ENCODE measurements at places on chromosomes 16 and 17.

DNA sequence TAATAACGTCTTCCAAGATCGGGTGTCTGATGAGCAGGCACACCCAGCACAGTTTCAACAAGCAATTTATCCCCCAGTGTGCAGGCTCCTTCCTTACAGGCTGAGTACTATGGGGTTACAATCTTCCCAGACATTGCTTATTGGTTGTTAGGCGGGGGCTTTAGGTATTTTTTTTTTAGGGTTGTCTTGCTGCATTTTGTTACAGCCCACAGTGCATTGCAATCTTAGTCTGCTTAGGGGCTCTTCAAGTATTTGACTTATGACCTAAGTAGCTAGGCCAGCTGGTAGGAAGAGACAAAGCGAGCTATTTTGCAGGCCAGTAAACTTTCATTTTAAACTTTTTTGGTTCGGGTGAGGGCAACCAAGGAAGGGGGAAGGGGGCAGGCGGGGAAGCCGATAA, 5.8 kb downstream of the PLD6 start:
- DNase-seq = no peak

GRCh38 chr16:86018071-86018470, 119.1 kb downstream of the IRF8 start:
- no peak for DNase-seq

DNA sequence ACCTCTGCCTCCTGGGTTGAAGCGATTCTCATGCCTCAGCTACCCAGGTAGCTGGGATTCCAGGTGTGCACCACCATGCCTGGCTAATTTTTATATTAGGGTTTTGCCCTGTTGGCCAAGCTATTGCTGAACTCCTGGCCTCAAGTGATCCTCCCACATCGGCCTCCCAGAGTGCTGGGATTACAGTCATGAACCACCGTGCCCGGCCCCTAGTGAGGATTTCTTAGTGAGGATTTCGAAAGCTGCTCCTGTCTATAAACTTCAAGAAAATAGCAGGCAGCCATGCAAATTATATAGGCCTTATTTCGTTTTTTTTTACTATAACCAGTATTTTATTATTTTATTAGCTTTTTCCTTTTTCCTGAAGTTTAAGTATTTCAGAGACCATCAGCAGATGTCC, 41.6 kb downstream of the EPN2 start:
- no peak for DNase-seq

- DNase-seq = no peak
Measured at GRCh38 chr16:2716948-2717347, 3.1 kb downstream of the PRSS27 start.

DNA sequence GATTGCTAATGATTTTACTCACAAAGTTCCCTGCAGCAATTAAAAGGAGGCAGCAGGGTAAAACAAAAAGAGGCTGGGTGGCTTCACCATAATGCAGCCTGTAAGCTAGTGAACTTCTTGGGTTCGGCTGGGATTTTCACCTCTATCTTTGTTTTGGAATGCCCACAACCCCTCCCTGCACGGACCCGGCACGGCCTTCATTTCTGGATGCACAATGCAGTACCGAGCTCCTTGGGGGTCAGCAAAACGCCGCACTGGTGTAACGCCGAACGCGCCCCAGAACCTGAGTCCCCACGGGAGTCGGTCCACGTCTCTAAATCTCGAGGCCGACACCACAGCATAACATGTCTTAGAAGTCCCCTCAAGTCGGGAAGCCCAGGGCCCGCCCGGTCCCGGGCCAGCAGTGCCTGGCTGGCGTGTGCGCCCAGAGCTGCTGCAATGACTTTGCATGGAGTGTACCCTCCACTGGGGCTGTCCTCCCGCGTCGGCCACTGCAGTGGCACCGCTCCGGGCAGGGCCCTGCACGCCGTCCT, 759 bp downstream of the UBE2O start:
- DNase-seq = no peak

- no peak for DNase-seq
Measured at GRCh38 chr17:859061-859823, 77.1 kb downstream of the MRM3 start.

GRCh38 chr16:84340325-84341040, 27.9 kb upstream of the ATP2C2 start:
- no peak for DNase-seq

DNA sequence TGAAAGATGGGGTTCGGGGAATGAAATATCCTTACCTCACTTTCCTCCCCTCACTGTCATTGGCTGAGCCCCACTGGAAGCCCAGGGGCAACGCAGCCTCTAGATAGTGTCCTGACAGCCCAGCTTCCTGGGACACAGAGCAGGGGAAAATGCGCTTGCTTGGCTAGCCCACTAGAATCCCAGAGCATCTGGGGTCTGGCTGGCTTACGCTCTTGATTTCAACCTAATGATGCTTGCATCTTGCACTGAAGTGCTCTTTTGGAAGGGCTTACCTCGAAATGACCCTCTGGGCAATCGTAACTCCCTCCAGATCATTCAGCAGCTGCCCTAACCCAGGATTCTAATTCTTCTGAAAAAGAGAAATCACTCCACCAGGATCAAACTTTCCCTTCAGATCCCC, 147.6 kb downstream of the SOX9 start:
- DNase-seq = no peak

- DNase-seq = no peak
Measured at GRCh38 chr17:8141741-8142140, 10.5 kb downstream of the PER1 start.

- no peak for DNase-seq
Measured at GRCh38 chr16:53968454-53968853, 264.5 kb downstream of the FTO start.

GRCh38 chr17:34615326-34615725, 35.9 kb downstream of the TMEM132E start:
- DNase-seq = no peak

- DNase-seq = no peak
Measured at GRCh38 chr16:65002265-65002664, 119.6 kb downstream of the CDH11 start.

GRCh38 chr17:329784-330420, 22.7 kb downstream of the RPH3AL start:
- DNase-seq = no peak

Measured in activated T-cell treated with anti-CD3 and anti-CD28 coated beads, Interleukin-2, amount 50 U/mL, for 48 hours (primary cell).